ENCODE measurements at places on chromosomes 16 and 17.

DNA sequence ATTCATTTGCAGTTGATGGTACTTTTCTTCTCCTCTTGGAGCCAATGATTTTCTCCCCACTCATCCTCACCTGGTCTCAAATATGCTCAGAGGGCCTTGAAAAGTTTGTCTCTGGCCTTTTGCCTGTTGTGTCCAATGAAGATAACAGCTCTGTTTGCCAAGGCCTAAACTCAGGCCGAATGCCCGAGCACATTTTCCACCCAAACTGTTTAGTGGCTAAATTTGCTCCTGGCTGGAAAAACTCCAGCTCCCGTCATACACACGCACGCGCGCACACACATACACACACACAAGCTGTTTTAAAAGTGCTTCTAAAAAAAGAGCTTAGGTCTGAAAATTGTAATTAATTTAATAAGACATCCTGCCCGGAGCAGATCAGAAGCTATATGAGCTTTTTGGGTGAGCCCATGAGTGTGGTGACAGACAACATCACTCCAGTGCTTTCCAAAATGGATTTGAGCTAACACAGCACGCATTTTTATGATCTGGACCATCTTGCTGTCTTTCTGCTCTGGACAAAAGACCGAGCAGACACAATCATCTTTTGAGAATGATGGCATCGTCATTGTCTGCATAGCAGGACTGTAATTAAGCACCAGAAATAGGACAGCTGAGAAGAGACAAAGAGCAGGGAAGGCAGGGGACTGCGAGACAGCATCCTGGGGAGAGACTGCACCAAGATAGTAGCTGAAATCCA lies 48.9 kb downstream of the IRX6 start:
- DNase-seq: no peak

- no peak for DNase-seq
These were observed 39.2 kb downstream of the ADCY7 start for GRCh38 chr16:50305441-50306061.

DNA sequence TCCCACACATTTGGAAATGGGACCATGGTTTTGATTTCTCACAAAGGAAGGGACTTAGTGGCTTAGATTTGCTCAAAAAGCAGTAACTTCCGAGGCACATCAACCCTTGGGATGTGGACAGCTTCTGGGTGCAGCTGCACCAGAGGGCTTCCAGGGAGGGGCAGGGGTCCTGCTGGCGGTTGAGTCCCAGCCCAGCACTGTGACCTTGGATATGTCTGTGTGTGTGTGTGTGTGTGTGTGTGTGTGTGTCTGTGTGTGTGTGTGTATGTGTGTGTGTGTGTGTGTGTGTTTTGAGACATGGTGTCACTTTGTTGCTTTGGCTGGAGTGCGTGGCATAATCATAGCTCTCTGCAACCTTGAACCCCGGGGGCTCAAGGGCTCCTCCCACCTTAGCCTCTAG lies 130.8 kb downstream of the CLEC16A start:
- no peak for DNase-seq

- DNase-seq: no peak
These were observed 12.5 kb downstream of the PLLP start for GRCh38 chr16:57271867-57272495.

- no peak for DNase-seq
These were observed 4.2 kb downstream of the ZNF689 start for GRCh38 chr16:30606004-30606403.

DNA sequence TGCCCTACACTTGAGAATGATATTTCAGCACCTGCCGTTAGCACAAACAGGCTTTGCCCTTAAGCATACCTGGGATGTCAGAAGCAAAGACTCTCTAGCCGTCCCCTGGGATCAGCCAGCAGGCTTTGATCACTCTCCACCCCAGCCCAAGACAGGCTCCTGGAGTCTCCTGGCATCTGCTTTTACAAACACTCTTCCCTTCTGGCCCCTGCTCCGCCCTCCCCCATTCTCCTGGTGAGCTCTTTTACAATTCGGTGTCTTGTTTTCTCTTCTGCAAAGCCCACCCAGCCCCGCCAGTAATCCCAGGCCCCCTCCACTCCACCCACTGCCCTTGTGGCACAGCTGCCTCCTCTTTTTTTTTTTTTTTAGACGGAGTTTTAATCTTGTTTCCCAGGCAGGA lies 50.4 kb downstream of the KATNIP start:
- DNase-seq: peak; percentile 28

DNA sequence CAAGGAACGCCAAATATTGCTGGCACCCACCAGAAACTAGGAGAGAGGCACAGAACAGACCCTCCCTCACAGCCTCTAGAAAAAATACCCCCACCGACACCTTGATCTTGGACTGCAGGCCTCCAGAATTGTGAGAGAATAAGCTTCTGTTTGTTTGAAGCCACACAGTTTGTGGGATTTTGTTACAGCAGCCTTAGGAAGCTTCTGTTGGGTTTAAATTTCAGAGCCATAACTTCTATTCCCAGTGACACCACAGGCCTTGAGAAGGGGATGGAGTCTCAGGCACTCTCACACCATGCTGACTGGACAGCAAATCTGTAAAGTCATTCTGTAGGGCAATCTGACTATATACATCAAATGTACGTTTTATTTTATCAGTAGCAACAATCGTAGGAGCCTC lies 38.6 kb downstream of the RNF112 start:
- DNase-seq: no peak

DNA sequence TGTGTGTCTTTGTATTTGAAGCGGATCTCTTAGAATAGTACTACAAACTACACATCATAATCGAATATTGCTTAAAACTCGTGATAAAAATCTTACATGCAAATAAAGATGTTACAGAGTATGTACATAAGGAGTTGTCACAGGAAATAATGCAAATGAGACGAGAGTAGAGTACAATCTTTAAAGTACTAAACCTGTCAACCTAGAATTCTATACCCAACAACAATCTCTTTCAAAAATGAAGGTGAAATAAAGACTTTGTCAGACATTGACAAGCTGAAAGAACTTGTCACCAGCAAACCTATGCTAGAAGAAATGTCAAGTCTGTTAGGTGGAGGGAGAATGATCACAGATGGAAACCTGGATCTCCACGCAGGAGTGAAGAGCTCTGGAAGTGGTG lies 83.7 kb upstream of the GNG13 start:
- no peak for DNase-seq

- peak; percentile 92 for DNase-seq
These were observed at the start of gene GLG1 for GRCh38 chr16:74606521-74607309. Gene GLG1, minus strand, starts transcription at chr16:74607114. Its CDS starts 20 bp downstream, at chr16:74607094.

DNA sequence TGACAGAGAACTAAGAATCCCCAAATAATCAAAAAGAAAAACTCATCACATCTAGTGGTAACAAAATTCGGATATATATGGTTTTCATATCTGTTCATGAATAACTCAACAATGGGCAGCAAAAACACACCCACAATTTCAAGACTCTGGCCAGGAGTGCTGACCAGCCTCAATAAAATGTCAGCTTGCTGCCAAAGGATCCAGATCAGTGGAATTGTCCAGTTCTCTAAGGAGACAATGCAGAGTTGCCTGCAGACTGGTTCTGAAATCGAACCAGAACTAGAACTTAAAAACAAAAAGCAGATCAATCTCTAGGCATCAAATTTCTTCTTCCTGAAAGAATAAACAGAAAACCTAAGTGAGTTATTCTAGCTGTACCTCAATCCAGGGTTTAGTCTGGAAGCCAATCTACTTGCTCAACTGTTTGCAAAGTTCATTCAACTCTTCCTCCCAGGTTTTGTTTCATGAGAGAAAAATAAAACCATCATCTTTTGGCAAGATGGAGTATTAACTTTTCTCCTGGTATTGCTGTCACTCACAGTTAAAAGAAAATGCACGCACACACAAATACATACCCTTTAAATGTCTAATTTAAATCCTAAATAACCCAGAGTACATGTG lies 61.0 kb downstream of the CFDP1 start:
- peak; percentile 16 for DNase-seq

DNA sequence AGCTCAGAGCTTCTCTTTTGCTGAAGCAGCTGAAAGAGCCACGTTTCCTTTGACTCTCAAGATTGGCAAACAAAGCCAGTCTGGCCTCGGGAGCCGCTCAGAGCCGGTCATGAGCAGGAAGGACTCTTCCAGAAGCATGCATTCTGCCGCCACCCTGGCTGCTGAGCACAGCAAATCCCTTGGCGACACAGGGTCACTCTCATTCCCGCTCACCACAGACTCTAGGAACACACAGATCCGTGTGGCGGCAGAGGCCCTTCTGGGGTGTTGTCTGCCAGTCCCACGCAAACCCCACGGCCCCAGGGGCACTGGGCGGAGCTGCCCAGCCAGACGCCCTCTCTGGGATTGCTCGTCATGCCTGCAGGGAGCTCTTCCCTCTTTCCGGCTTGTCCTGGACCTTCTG lies 157.0 kb downstream of the C16orf95 start:
- DNase-seq: no peak

- DNase-seq: no peak
These were observed 585.1 kb upstream of the CDH5 start for GRCh38 chr16:65781363-65781762.

DNA sequence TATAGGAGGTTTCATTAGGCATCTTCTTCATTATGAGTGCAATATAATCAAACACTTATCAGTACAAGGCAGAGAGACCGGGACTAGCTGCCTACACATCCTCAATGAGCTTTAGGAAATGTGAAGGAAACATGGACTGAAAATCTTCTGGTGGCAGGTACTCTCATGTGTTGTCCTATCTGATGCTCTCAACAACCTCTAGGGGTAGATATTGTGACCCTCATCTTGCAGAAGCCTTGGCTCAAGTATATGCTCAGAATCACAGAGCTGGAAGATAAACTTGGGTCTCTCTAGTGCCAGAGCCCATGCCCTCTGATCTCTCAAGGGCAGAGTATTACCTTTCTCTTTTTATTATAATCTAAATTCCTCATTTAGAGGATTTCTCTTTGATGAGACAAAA lies 181.6 kb upstream of the C17orf78 start:
- DNase-seq: no peak

DNA sequence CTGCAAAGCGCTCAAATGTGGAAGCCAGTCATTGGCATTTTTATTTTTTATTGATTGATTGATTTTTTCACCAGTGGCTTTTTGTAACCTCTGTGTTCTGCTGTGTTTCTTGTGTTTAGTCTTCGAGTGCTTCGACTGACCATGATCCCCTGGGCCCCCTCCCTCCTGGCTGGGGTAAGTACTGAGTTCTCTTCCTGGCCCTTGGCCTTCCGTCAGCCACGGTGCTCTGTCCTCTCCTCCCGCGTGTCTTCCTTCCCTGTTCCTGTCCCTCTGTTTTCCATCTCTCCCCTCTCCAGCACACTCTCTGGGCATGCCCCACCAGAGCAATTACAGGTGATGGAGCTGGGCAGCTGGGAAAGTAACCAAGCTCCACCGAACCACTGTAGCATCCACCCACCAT lies 25.8 kb upstream of the CLEC18A start:
- DNase-seq: no peak

DNA sequence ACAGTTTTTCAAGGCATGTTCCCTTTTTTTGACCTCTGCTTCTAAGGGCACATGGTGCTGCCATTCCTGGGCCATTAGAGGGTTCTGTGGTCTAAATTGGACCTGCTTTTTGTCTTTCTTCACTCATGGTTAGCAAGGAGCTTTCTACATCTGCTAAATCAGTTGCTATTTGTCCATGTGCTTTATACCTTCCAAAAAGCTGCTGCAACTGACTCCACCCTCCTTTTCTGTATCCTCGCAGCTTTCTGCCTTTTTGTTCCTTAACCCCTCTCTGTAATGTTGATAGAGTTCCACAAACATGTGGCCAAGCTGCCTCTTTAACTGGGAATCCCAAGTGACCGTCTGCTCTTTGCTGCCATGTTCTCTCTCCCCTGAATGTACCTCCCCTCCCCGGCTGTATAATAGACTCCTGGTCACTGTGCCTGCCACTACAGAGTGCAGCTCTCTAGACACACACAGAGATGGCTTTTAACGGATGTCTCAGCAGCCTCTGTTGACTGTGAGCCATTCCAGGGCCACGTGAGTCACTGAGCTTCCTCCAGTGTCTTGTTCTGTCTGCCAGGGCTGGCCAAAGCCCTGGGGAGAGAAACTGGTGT lies 57.4 kb upstream of the TEKT3 start:
- peak; percentile 50 for DNase-seq

- no peak for DNase-seq
These were observed 533.4 kb downstream of the KCNJ2 start for GRCh38 chr17:70702683-70703255.

DNA sequence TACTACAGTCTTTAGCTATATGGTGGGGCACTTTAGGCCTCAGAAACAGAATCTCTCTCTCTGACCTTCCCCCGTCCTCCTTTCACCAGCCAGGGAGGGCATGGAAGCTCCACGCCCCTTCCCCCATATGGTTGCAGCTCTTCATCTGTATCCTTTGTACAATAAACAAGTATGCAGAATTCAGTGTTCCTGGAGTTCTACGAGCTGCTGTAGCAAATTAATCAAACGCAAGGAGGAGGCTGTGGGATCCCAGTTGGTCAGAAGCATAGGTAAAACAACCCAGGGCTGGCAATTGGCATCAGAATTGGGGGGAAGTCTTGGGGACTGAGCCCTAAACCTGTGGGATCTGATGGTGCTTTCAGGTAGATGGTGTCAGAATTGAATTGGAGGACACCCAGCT lies 163.7 kb upstream of the NLRP1 start:
- DNase-seq: no peak

DNA sequence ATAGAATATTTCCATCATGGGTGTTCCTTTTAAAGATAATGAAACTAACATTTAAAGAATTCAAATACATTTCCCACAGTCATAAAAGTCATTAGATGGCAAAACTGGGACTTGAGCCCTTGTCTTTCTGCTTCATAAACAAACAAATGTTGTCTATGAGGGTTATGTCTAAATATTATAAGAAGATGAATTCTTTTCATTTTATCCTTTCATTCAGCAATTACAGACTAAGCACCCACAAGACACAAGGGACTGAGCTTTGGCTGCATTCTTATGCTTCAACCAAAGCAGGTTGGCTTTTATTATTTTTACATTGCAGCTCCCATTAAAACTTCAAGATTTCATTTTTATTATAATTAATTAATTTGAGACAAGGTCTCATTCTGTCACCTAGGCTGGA lies 14.9 kb downstream of the SARM1 start:
- no peak for DNase-seq

GRCh38 chr17:56629531-56630075 lies 36.1 kb downstream of the NOG start:
- peak; percentile 21 for DNase-seq

DNA sequence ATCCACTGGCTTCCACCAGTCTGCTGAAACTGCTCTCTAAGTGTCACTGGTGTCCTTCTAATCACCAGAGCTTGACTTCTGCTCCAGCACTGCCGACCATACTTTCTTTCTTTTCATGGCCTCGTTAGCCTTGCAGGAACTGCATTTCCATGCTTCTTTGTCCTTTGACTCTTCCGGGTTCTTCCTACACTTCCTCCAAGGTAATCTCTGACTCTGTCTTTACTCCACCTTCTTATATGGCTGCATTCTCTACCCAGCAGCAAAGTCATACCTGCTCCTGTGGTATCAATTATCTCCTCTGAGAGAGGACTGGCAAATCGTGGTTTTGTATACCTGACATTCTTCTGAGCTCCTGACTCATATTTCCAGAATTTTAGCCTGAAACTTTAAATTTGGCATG lies 6.5 kb downstream of the HSD17B2 start:
- DNase-seq: no peak

All from fibroblast of villous mesenchyme (primary cell).